ENCODE measurements at places on chromosomes 2 and 18. TPM values are rescaled to one million over a fixed set of nuclear protein-coding genes. Genes with fewer than 3 reads are reported as not detected.

The SP9 gene
- not detected for total RNA-seq

The GPR45 gene
- total RNA-seq, result not detected

The PSMD1 gene
- 76.6 TPM for total RNA-seq

The LYG2 gene
- total RNA-seq, result not detected

The MDH1B gene
- total RNA-seq, result 0.34 TPM

The KLHL29 gene
- total RNA-seq, result 2.6 TPM

The XDH gene
- 75.4 TPM for total RNA-seq

The MARCHF7 gene
- total RNA-seq, result 59.0 TPM

The GREB1 gene
- total RNA-seq, result 1.6 TPM

The CHRND gene
- not detected for total RNA-seq

The HOXD13 gene
- total RNA-seq, result 1.1 TPM

The SCN3A gene
- total RNA-seq, result 1.1 TPM

The CEP76 gene
- total RNA-seq, result 8.5 TPM

The MYCN gene
- total RNA-seq, result 0.52 TPM

The GALNT14 gene
- total RNA-seq, result 0.75 TPM

The ANKRD23 gene
- total RNA-seq, result 5.1 TPM

The ZBTB7C gene
- 38.2 TPM for total RNA-seq

The USP14 gene
- total RNA-seq, result 38.2 TPM

The UGT1A3 gene
- total RNA-seq, result 2.6 TPM

The CHRNG gene
- total RNA-seq, result not detected

The CDCA7 gene
- 9.3 TPM for total RNA-seq

The SLC8A1 gene
- 164 TPM for total RNA-seq

The VPS4B gene
- total RNA-seq, result 83.8 TPM

The VIT gene
- total RNA-seq, result 3.5 TPM

The IHH gene
- 91.2 TPM for total RNA-seq

The KCNF1 gene
- total RNA-seq, result 0.78 TPM

The MRO gene
- 0.23 TPM for total RNA-seq

The TFPI gene
- total RNA-seq, result 31.5 TPM

The REG3G gene
- total RNA-seq, result not detected

The FTCDNL1 gene
- 5.1 TPM for total RNA-seq

The PTPRN gene
- 13.0 TPM for total RNA-seq

The RUFY4 gene
- total RNA-seq, result not detected

The GTF3C2 gene
- 53.7 TPM for total RNA-seq

The GPC1 gene
- total RNA-seq, result 29.2 TPM

The CCL20 gene
- total RNA-seq, result 10.2 TPM

The SLC19A3 gene
- 4.5 TPM for total RNA-seq

The MERTK gene
- total RNA-seq, result 13.7 TPM
